CD4-positive, alpha-beta T cell treated with Interferon gamma for 1 hour (primary cell): ENCODE measurements at places on chromosomes 5 and 9.

DNA sequence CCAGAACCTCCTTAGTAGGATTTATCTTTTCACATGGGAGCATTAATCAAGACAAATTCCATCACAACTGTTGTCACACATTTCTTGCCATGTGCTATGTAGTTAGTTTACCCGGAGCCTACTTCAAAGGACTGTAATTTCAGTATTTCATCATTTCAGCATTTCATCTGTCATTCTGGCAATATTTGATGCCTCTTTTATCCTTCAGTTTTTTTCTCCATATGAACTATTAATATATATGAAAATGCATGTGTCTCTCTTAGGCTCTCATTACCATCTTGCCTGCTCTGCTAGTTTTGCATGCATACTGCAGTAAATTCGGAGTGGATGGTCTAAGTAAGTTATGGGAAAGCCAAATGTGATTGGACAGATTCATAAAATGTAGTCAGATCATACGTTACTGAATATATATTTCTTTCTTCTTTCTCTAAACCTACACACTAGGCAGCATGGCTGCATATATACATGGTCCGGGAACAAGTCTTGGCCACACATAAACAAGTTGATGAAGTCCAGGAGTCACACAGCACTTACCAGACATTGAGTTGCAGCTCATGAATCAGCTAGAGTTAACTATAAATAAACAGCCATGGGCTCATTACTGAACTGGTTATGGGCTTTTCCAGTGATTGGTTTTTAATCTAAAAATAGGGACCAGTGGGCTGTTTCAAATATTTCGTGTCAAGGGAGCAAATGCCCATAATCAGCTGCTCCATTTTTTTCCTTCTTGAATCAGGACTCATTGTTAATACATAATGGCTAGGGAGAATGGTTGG is 46.6 kb downstream of the SPATA31D1 start:
- DNase-seq, result no peak

GRCh38 chr5:95729115-95730010 is 1.8 kb upstream of the RHOBTB3 start:
- DNase-seq, result no peak

DNA sequence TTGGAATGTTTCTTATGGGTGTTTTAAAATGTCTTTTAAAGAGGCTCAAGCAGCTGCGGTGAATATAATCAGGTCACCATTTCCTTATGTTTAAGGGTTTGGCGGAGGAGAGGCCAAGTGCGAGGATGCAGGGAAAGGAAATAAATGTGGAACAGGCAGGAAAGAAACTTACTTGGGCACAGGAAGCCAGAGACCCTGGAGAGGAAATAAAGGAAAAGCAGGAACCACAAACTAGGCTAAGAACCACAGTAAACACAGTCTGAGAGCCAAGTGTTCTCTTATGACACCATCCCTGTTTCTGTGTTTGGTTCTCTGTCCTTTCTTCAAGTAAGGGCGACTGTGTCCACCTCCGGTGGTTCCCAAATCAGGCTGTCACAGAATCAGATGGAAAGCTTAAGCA is 166.5 kb downstream of the C9orf152 start:
- DNase-seq, result no peak

DNA sequence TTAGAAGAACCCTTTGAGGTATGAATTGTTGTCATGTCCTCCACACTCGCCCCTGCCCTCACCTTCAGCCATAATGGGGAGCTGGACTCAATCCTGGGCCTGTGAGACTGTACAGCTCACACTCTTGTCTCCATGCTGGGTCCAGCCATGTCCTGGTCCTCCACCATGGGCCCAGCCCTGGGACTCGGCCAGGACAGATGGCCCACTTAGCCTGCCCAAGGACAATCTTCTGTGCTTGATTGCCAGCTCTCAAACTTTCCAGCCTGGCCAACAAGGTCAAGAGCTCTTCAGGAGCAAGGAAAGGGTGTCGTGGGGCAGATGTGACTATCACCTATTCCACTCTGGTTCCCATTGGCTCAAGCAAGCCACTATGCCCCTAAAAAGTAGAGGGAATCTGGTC is 90.8 kb downstream of the HRH2 start:
- DNase-seq, result no peak

DNA sequence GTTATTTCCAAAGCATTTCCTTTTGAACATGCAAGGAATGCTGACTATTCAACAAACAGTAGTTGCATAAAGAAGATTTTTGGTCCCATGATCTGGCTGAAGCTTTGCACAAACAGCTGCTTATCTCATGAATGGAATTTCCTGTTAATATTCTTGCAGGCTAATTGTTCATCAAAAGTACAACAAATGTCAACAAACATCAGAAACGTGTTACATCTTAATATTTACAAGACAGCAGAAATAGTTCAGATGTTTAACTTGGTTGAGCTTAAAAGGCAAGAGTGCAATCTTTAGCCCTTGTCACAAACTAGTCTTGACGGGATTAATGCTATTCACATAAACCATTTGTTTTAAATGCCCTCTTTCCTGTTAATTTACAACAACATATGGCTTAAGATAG is 47.9 kb upstream of the BASP1 start:
- DNase-seq, result no peak

DNA sequence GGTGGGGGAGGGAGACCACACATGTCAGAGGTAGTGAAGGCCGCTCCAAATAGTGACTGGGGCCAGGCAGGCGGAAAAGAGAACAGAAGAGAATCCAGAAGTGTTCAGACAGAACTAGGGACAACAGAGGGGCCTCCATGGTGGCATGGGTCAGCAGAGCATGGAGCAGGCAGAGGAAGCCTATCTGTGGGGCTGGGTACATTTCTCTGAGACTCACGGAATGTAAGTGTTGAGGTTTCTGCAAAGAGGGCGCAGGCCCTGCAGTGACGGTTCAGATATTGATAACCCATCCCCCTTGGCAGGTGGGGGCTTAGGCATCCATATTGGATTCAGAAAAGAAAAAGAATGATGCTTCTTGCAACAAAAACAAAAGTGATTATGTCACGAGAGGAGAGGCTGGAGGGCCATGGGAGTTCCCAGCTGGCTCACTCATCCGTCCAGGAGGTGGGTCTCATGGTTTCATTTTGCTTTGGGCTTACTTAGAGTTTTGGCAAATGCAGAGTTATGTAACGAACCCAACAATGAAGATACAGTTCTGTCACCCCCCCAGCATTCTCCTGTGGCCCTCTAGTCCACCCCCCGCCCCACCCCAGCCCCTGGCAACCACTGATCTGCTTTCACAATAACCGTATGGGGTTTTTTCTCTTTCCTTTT is 5.4 kb upstream of the RMND5B start:
- no peak for DNase-seq

GRCh38 chr5:61289669-61290306 is 42.3 kb upstream of the ZSWIM6 start:
- no peak for DNase-seq

DNA sequence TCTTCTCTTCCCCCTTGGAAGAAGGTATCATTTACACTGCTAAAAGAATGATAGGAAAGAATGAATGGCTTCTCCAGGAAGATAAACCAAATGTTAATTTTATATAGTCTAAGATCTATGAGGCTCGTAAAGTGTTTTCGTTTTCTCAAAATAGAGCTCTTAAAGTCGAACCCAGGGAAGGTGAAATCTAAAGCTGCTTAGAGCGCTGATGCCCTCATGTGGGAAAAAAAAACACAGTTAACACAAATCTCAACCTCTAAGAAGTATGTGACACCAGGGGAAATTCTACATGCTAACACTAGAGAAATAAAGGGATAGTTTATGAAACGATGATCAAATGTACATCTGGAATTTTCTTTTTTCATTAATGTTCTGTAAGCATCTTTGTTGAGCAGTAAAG is 257.9 kb downstream of the RASEF start:
- DNase-seq, result no peak

- no peak for DNase-seq
Observed at GRCh38 chr5:107917983-107918382, 247.2 kb upstream of the EFNA5 start.

GRCh38 chr5:61603211-61603908 is 271.3 kb downstream of the ZSWIM6 start:
- no peak for DNase-seq

- no peak for DNase-seq
Observed at GRCh38 chr5:153863951-153864350, 174.8 kb downstream of the FAM114A2 start.

GRCh38 chr5:168217497-168217896 is 73.9 kb upstream of the WWC1 start:
- DNase-seq, result no peak
